T-helper 2 cell (primary cell): ENCODE measurements at places on chromosomes 1 and 21.

GRCh38 chr1:36224537-36225282 lies 467 bp downstream of the THRAP3 start:
- no peak for DNase-seq

DNA sequence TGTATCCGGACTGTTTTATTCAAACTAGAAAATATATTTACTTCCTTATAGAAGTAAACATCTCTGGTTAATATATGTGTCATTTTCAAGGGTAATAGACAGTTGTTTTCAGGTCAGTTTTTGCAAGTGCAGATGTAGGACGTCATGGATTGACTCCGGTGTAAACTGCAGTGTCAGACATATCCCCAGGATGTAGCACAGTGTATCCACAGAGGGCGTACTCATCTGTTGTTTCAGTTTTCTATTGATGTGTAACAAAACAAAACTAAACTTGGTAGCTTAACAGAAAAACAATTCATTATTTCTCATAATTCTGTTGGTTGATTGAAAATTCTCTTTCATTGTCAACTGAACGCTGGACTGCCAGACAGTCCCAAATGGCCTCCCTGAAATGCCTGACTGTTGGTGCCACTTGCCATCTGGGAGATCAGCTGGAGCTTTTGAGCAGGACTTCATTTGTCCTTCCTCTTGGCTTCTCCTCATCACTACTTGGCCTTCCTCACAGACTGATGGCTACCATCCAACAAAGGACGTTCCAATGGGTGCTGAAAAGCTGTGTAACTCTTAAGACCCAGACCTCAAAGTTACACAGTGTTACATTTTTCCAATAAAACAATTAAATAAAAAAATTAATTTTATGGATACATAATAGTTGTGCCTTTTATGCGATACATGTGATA lies 181.6 kb downstream of the NCAM2 start:
- DNase-seq = no peak

DNA sequence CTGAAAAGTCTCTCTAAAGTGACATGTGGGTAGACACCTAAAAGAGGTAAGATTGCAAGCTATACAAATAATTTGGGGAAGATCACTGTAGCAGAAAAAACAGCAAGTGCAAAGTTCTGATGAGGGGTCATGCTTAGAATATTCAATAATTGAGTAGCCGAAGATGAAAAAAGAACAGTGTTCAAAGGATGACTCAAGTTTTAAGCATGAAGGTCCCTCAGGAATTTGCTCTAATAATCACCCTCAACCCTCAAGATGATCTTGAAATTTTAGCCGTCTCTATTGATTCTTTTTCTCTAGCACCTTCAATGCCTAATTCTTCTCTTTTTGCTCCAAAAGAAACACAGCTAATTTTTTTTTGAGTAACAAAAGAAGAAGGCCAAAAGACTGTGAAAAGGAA lies 190.6 kb upstream of the ZNHIT6 start:
- no peak for DNase-seq

DNA sequence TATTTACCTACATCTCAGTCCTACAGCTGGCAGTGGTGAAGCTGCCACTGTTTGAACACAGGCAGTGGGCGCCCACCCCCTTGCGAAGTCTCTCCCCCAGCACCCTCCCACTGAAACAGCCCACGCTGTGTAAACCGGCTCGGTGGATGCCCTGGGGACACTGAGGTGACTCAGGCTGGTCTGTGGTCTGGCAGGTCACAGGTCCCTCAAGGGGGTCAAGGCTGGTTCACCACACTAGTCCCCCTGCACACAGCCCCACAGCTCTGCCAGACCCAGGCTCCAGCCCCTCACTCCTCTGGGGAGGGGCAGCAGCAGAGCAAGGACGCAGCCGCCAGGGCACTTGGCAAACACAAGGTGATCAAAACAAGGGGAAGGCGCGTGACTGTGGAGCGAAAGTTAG lies 7.6 kb downstream of the CHD5 start:
- DNase-seq = no peak

DNA sequence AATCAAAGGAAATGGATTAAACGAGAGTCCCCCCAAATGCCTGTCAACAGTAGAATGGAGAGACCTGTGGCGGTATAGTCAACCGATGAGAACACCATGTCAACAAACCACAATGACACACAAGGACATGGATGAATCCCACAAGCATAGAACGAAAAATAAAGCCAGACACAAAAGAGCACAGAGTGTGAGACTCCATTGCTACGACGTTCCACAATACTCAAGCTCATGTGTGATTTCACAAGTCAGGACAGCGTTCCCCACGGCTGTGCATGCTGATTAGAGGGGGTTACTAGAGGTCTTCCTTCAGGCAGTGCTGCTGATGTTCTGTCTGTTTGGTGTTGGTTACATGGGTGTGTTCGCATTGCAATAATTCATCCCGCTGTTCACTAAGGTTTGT lies 5.8 kb upstream of the PLA2G2D start:
- DNase-seq = no peak

DNA sequence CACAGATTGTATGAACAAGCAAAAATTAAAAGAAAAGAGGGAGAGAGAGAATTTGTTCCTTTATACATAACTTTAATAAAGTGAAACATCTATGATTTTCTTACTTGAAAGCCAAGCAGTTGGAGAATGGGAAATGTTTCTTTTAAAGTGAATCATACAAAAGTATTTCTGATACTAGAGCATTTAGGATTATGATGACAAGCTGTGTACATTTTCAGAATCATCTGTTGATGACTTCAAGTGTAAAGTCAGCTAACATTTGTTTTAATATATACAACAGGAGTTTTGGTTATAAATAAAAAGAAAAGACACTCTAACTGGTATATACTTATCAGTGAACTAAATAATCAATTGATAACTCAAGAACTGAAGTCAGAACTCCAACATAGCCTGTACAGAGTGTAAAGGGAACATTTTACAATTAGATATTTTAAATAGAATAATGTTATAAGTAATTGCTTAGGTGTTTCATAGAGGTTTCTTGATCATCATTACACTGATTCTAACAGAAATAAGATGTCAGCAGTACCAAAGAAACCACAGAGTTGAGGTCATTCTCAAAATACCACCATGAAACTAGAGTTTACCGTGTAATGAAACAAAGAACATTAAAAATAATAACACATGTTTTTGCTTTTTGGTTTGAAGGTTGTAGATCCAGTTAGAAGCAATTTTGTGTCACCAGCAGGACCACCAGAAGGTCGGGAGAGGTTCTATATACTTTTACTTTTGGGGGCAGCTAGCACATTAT lies 103.4 kb downstream of the COL24A1 start:
- no peak for DNase-seq

- DNase-seq = no peak
These were observed 427.2 kb downstream of the USP25 start for GRCh38 chr21:16156841-16157489.

DNA sequence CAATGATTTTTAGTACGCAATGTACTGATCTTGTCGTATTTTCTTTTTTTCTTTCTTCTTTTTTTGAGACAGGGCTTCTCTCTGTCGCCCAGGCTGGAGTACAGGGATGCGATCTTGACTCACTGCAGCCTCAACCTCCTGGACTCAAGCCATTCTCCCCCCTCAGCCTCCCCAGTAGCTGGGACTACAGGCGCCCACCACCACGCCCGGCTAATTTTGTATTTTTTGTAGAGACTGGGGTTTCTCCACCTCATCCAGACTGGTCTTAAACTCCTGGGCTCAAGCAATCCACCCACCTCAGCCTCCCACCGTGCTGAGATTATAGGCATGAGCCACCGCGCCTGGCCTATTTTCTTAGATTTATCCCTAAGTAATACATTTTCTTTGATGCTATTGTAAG lies 43.9 kb upstream of the COL6A2 start:
- no peak for DNase-seq

- DNase-seq = no peak
These were observed 480.4 kb upstream of the USP24 start for GRCh38 chr1:55695552-55695951.

- DNase-seq = no peak
These were observed 151.9 kb downstream of the DMRTA2 start for GRCh38 chr1:50271337-50271736.

DNA sequence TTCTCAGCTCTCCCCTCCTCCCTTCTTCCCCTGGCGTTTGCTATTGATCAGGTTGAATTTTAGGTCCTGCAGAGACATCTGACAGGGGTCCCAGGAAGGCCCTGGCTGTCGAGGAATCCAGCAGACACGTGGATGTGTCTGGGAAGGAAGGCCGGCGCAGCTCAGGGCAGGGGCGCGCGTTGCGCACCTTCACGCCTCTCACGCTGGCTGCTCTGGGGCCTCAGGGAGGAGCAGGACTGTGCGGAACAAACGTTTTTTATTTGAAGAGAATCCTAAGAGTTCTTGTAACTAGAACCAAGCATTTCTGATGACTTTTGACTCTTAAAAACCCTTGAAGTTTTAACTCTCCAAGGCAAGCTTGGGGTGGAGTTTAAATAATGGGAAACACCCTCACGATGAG lies 54.2 kb downstream of the SLC37A1 start:
- DNase-seq = no peak

DNA sequence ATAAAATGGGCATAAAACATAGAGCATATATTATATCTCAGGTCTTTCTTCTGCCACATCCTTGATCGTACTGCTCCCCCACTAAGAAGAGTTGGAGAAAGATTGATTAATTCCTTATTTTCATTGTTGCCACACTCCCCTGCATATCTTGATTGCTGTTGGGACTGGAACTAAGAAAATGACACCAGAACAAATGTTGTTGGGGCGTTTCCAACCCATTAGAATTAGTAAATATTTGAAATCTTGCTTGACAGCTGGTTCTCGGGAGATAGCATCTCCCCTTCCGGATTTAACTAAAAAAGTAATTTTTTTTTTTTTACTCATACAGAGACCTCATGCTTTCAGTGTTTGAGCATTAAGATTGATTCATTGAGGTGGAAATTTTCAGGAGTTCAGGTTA lies 493.0 kb upstream of the PLXNA2 start:
- DNase-seq = no peak

- DNase-seq = no peak
These were observed 286.9 kb upstream of the USP25 start for GRCh38 chr21:15442743-15443469.

- DNase-seq = no peak
These were observed 30.0 kb downstream of the MATN1 start for GRCh38 chr1:30693366-30693765.

DNA sequence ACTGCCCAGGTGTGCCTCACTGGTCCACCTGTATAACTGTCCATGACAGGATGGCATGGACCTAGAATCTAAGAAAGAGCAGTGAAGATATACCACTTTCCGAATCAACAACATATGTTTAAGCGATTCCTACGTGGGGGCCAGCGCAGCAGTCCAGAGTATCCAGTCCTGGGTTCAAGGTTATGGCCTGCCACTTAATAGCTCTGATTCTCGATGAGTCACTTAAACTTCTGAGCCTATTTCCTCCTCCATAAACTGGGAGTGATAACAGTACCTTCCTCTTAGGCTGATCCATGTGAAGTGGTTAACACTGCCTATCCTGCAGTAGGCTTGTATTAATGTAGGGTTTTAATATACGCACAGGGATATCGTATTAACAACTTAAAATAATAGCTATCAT lies 2.8 kb downstream of the STPG1 start:
- no peak for DNase-seq

DNA sequence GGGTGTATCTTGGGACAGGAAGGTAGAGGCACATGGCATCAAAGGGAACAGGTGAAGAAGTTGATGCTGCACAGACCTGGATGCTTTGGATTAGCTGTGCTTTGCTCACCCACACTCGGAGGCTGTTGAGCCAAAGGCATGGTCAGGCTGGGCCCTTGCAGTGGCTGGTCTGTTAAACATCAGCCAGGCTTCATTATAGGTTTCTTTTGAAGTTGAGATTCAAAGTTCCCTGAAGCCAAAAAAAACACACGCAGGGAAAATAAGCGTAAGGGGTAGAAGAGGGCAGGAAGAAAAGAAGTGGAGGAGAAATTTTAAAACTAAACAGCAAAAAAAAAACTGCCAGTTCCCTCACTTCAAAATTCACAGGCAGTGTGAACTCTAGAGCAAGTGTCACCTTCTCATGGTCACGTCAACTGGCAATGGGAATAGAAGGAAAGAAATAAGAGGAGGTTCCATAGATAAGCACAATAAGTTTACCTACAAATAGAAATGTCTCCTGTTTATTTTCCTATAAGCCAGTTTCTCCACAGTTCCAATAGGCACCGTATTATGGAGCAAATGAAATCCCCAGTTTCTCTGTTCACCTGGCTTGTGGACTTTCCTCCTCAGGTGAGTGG lies 139.5 kb downstream of the PAPPA2 start:
- no peak for DNase-seq

- no peak for DNase-seq
These were observed 136.2 kb upstream of the BACE2 start for GRCh38 chr21:41031701-41032220.

- no peak for DNase-seq
These were observed 109.2 kb downstream of the TTLL7 start for GRCh38 chr1:83889707-83890106.

DNA sequence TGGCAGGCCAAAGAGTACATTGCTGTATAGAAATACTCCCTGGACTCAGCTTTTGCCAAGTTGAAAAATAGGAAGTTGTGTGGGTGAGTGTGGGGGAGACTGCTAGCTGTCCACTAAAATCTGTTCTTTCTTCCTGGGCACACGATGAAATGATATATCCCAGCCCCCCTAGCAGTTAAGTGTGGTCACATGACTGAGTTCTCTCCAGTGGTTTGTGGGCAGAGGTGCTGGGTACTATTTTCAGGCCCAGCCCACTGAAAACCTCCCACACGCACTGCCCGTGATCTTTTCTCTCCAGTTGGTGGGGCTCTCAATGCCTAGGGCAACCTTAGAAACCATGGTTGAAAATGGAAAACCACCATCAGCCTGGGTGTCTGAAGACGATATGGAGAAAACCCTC lies 119.7 kb upstream of the LMO4 start:
- DNase-seq = no peak

GRCh38 chr1:79842811-79843210 lies 836.3 kb upstream of the ADGRL4 start:
- DNase-seq = no peak

- no peak for DNase-seq
These were observed 122.3 kb upstream of the SLC25A33 start for GRCh38 chr1:9416918-9417500.

- no peak for DNase-seq
These were observed 15.7 kb downstream of the SPOCD1 start for GRCh38 chr1:31799895-31800673.

DNA sequence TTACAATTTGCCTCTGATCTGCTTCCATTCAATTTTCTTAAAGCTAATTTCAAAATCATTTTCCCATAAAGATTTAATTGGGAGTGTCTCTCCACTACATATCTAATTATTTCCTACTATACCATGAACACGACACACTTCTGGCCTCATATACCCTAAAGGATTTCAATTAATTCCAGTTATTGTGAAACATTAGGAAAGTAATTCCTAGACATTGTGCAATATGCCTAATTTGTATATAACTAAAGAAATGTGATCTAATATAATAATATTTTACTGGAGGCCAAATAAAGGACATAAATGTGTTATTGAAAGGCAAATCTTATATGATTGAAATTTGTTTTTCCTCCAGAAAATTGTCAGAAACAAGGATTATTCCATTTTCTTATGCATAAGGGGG lies 727.2 kb upstream of the ADGRL2 start:
- DNase-seq = no peak

GRCh38 chr1:179743679-179744400 lies 749 bp downstream of the FAM163A start:
- no peak for DNase-seq
